CD4-positive, alpha-beta memory T cell (primary cell): ENCODE measurements at places on chromosomes 5 and 9. TPM values are rescaled to one million over a fixed set of nuclear protein-coding genes. Genes with fewer than 3 reads are reported as not detected.
A peak's percentile ranks its signal among the peaks of the same experiment; 100 is the strongest.

DNA sequence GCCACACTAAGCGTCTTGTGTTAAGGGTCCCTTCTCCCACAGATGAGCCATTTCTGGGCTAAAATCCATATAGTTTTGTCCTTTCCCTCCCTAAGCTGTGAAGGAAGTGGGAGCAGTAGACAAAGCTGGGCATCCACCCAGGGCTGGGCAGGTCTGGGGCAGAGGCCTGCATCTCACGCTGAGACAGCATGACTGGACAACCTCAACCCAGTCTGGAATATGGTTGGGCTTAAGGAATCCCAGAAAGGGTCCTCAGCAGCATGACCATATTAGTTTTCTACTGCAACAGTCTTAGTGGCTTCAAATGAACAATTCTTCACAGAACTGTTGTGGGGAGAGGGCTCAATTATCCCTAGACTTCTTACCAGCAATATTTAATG is 173.8 kb downstream of the AUH start:
- H3K4me1 ChIP-seq = peaks cover 7% of the 10 kb centered on the region
- no peaks in the 10 kb centered on the region for H3K36me3 ChIP-seq

DNA sequence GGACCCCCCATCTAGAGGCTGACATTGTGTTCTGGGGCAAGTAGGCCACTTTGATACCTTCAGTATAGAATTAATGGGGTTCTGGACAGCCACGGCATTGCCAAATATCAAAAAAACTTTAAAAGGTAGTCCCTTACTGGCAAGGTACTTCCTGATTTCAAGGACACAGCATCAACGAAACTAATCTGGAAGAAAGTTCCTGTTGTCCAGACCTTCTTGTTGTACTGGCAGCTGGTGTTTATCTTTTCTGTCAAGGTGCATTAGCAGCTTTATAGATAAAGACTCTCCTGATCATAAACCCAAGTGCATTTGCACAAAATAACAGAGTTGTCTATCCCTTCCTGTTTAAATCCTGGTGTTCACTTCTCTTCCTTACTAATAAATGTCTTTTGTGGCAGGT is 23.7 kb upstream of the GOLGA1 start:
- H3K27ac ChIP-seq = no peak overlapping the region
- H3K27me3 ChIP-seq = no peaks in the 10 kb centered on the region
- H3K36me3 ChIP-seq = no peaks in the 10 kb centered on the region
- H3K4me3 ChIP-seq = no peak overlapping the region
- no peak for DNase-seq
- peaks cover 32% of the 10 kb centered on the region for H3K4me1 ChIP-seq

- no peak for DNase-seq
- H3K36me3 ChIP-seq = no peaks in the 10 kb centered on the region
- H3K4me1 ChIP-seq = no peaks in the 10 kb centered on the region
- H3K27ac ChIP-seq = no peak overlapping the region
Observed at GRCh38 chr5:5788793-5789192, 366.3 kb downstream of the ICE1 start.

The JAKMIP2 gene
- 0.84 TPM for total RNA-seq

The GMCL2 gene
- not detected for total RNA-seq

DNA sequence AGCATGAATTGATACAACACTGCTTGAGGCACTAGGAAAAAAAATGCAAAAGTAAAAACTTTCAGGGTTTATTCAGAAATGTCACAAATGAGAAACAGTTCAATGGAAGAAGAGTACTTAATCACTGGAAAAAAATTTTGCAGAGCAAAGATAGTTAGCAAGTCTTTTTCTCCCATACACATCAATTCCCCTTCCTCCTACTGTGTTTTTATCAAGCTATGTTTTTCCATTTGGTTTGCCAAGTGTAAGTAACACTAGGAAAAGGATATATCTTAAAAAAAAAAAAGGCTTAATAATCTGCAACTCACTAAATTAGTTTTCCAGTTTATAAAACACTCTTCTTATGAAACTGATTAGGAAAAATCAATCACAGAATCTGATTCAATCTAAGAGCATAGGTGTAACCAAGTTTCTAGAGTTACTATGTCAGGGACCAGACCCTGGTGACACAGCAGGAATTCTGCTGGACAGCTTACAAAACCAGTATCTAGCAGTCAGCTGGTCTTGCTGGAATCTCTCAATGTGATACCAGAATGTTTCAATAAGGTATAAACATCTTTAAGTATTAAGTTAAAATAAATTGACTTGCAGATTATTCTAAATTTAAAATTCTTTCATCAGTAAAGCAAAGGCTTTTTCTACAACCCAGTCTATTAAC is 34.7 kb downstream of the RNF145 start:
- peaks cover 11% of the 10 kb centered on the region for H3K36me3 ChIP-seq
- no peak for DNase-seq
- H3K4me3 ChIP-seq = no peak overlapping the region
- H3K27me3 ChIP-seq = no peaks in the 10 kb centered on the region
- H3K4me1 ChIP-seq = peaks cover 46% of the 10 kb centered on the region

GRCh38 chr5:21642312-21642711 is 1210.8 kb downstream of the CDH12 start:
- H3K36me3 ChIP-seq = no peaks in the 10 kb centered on the region
- DNase-seq = no peak
- H3K4me3 ChIP-seq = no peak overlapping the region
- no peaks in the 10 kb centered on the region for H3K27me3 ChIP-seq
- no peak overlapping the region for H3K27ac ChIP-seq

The PCDH12 gene
- not detected for total RNA-seq

DNA sequence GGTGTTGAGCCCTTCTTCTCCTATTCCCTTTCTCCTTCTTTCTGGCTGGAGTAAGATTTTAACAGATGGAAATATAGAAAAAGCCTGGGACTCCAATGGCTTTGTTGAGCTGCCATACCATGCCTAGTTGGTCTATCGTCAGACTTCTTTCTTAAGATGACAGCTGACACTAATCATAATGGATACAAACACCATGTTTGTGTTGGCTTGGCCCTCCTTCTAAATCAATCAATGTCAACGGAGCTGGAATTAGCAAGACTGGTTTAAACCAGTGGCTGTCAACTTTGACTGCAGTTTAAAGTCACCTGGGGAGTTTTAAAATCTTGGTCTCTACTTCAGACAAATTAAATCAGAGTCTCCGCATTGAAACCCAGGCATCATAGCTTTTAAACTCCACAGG is 264.5 kb upstream of the PRR16 start:
- no peak overlapping the region for H3K27ac ChIP-seq
- no peaks in the 10 kb centered on the region for H3K27me3 ChIP-seq
- DNase-seq = no peak
- no peaks in the 10 kb centered on the region for H3K4me1 ChIP-seq
- H3K4me3 ChIP-seq = no peak overlapping the region

DNA sequence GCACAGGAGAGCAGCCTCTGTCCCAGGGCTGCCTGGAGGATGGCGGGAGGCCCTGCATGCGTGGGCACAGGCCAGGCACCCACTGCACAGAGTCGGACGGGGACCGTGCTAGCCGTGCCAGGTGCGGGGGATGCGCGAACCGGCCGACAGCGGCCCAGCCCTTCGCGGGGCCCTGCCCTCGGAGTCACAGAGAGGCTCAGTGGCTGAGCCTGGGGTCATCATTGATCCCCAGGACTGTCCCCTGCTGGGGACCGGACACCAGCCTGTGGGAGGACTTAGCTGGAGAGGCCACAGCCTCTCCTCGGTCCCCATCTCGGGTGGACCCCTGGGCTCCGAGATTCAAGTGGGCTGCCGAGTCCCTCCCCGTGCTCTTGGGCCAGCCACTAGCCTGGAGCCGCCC is 19.1 kb upstream of the LAMC3 start:
- H3K27ac ChIP-seq = no peak overlapping the region
- H3K27me3 ChIP-seq = peaks cover 8% of the 10 kb centered on the region
- no peaks in the 10 kb centered on the region for H3K36me3 ChIP-seq
- H3K4me1 ChIP-seq = no peaks in the 10 kb centered on the region
- DNase-seq = no peak
- no peak overlapping the region for H3K4me3 ChIP-seq

GRCh38 chr5:134103998-134104654 is 10.4 kb upstream of the TCF7 start:
- H3K27ac ChIP-seq = peak overlapping the region; percentile 88
- DNase-seq = no peak
- no peaks in the 10 kb centered on the region for H3K36me3 ChIP-seq
- no peaks in the 10 kb centered on the region for H3K27me3 ChIP-seq

GRCh38 chr9:36499174-36499890 is 73.4 kb upstream of the MELK start:
- no peak overlapping the region for H3K27ac ChIP-seq
- DNase-seq = no peak
- H3K36me3 ChIP-seq = no peaks in the 10 kb centered on the region
- no peak overlapping the region for H3K4me3 ChIP-seq

- H3K27ac ChIP-seq = no peak overlapping the region
- no peaks in the 10 kb centered on the region for H3K4me1 ChIP-seq
- H3K27me3 ChIP-seq = no peaks in the 10 kb centered on the region
- DNase-seq = no peak
- H3K4me3 ChIP-seq = no peak overlapping the region
Observed at GRCh38 chr5:172410662-172411483, 43.5 kb downstream of the SH3PXD2B start.

The ADAMTS12 gene
- 0.17 TPM for total RNA-seq

GRCh38 chr9:122087406-122088200 is 5.5 kb downstream of the TTLL11 start:
- H3K27me3 ChIP-seq = no peaks in the 10 kb centered on the region
- peaks cover 17% of the 10 kb centered on the region for H3K4me1 ChIP-seq
- H3K27ac ChIP-seq = no peak overlapping the region

GRCh38 chr5:72436796-72437471 is 70.3 kb downstream of the ZNF366 start:
- no peaks in the 10 kb centered on the region for H3K36me3 ChIP-seq
- DNase-seq = no peak
- H3K4me3 ChIP-seq = no peak overlapping the region
- no peak overlapping the region for H3K27ac ChIP-seq
- no peaks in the 10 kb centered on the region for H3K4me1 ChIP-seq

The BICD2 gene
- 34.2 TPM for total RNA-seq

GRCh38 chr9:70761139-70761670 is 346.7 kb upstream of the KLF9 start:
- H3K27me3 ChIP-seq = no peaks in the 10 kb centered on the region
- H3K4me1 ChIP-seq = no peaks in the 10 kb centered on the region
- DNase-seq = no peak
- H3K27ac ChIP-seq = no peak overlapping the region

- no peak overlapping the region for H3K4me3 ChIP-seq
- no peaks in the 10 kb centered on the region for H3K27me3 ChIP-seq
- no peaks in the 10 kb centered on the region for H3K4me1 ChIP-seq
- no peak for DNase-seq
- no peaks in the 10 kb centered on the region for H3K36me3 ChIP-seq
Observed at GRCh38 chr5:137352095-137352494, 147.0 kb downstream of the SPOCK1 start.

The CLTA gene
- total RNA-seq = 72.3 TPM

The MCC gene
- 12.1 TPM for total RNA-seq

GRCh38 chr9:135214054-135214640 is 126.7 kb downstream of the OLFM1 start:
- DNase-seq = no peak
- H3K27ac ChIP-seq = no peak overlapping the region
- no peaks in the 10 kb centered on the region for H3K4me1 ChIP-seq
- H3K36me3 ChIP-seq = no peaks in the 10 kb centered on the region

- H3K4me3 ChIP-seq = no peak overlapping the region
- H3K27me3 ChIP-seq = peaks cover 3% of the 10 kb centered on the region
- DNase-seq = no peak
- no peak overlapping the region for H3K27ac ChIP-seq
- no peaks in the 10 kb centered on the region for H3K36me3 ChIP-seq
Observed at GRCh38 chr9:87340391-87340790, 157.3 kb upstream of the DAPK1 start.
